Activated T-cell treated with anti-CD3 and anti-CD28 coated beads for 1 hour (primary cell): ENCODE measurements at places on chromosomes 5 and 9.

GRCh38 chr5:78221964-78222451, 72.5 kb downstream of the AP3B1 start:
- DNase-seq: no peak

GRCh38 chr9:90641884-90642487, 638 bp downstream of the DIRAS2 start:
- DNase-seq: no peak

- DNase-seq: peak; percentile 3
These were observed 92.7 kb downstream of the DAB2IP start for GRCh38 chr9:121744002-121744686.

DNA sequence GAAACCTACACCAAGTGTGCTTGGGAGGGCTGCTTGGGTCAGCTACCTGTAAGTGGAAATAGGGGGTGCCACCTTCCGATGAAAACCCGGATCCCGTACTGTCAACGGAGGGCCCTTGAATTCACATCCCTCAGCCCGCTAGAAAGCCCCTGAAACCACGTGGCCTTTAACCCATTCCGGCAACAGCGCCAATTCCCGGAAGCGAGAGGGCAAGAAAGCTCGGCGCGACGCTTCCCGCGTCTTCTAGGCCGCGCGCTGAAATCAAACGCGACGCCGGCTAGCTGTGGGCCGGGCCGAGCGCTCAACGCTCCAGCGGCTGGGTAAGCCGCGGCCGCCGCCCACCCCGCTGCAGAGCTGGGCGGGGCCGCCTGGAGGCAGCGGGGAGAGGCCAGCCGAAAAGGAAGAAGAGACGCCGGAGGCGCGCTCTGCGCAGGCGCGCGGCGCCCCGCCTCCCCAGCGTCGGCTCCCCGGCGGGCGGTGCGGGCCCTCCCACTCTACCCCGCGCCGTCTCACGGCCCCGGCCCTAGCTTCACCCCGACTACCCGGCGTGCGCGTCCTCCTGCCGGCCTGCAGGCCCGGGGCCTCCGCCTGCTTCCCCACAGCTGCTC, at the start of gene KIF2A:
TSS of gene KIF2A (plus strand) at position 492 of the 608 bp plus-strand sequence. CDS start 267 bp downstream, outside the sequence.
- peak; percentile 82 for DNase-seq

GRCh38 chr5:77797136-77797535, 21.0 kb upstream of the TBCA start:
- no peak for DNase-seq

DNA sequence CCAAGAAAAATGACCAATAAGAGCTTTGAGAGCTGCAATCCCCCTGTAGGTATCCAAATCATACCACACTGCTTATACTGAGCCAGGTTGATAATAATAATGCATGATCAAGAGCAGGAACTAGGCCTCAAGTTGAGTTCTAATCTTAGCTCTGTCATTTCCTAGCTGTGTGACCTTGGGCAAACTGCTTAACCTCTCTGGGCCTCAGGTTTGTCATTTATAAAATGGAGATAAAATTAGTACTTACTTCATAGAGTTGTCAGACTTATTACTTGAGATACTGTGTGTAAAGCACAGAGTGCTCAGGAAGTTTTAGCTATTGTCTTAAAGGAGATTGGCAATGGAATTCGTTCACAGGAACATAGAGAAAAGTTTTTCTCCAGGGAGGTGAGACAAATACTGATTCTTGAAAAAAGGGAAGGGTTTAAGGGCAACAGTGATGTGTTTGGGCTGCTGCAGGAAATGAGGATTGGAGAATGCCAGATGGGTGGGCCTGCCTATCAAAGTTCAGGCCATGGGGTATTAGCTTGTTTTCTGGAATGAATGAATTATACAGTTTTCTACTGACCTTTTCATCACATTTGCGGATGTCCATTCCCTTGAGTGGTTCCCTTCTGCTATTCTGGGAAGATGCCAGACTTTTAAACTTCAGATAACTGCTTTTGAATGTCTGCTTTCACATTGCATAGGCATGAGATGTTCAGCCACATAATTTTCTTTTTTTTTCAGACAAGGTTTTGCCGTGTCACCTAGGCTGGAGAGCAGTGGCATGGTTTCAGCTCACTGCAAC, 10.2 kb upstream of the ATP6V0E1 start:
- no peak for DNase-seq

GRCh38 chr9:80437825-80438224, 866.1 kb downstream of the TLE4 start:
- DNase-seq: no peak

- DNase-seq: no peak
These were observed 39.1 kb upstream of the UGT3A2 start for GRCh38 chr5:36105819-36106218.

DNA sequence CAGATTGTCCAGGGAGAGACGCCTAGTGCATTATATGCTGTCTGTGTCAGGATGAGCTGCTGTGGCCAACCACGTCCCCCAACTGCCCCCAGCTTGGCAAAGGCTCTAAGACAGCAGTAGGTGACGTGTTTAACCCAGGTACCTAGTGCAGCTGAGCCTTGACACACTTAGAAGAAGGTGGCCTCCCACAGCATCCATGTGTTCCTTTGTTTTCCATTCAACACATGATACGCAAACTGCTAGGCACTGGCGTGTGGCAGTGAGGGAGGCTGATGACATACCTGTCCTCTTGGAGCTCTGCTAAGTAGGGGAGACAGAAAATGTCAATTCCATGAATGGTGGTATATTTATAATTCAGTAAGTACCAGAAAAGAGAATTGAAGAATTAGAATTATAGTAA, 291.7 kb downstream of the NR3C1 start:
- DNase-seq: no peak

DNA sequence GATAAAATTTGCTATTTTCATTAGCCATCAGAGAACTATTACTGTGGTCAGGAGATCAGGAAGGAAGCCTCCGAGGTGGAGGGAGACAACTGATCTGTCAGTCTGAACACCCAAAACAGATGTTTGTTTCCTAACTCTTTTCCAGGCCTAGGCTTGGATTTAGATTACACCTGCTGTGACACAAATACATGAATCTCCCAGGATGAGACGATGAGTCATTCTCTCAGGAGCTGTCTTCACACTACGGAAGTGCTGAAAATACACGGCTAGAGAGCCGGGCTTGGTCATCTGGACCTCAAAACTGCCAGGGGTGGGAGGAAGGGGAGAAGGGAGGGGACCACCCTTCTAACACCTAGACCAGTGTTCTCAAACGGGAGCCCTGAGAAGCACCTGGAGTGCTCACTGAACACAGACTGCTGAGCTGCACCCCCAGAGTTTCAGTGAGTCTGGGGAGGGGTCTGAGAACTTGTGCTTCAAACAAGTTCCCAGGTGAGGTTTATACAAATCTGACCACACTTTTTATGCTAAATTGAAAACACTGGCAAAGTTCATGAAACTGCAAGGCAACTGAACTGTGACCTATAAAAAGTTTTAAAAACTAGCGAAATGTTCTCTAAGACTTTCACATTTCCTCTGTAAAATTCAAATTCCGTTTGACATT, 80.3 kb upstream of the EQTN start:
- DNase-seq: no peak
